Inflammatory macrophage (primary cell): ENCODE measurements at places on chromosomes 1 and 21.

DNA sequence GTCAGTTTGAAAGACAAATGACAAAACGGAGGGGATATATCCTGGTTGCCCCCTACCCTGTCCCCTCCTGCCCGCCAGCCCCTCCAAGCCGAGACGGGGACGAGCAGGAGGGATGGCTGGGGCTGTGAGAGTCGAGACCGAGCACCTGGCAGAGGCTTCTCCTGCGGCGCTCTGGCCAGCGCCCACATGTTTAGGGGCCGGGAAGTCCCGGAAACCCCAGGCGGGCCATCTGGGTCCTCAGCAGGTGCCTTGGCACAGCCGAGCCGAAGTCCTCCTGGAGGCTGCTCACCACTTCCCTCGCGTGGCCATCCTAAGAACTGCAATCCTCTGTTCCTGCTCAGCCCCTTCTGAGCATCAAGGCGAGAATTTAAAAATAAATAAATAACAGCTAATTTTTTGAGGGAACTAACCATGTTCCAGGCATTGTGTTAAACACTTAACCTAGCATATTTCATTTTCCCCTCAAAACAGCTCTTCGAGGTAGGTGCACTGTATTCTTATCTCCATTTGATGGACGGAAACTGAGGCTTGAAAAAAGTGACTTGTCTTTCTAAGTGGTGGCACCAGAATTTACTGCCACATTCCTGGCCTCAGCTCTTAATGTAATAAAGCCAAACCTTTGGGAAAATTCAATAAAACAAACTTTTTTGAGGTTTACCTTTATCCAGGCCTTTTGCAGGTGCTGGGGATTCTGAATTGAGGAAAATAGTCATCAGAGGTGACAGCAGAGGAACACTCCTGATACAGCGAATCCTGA is 3.5 kb upstream of the RIMS3 start:
- DNase-seq, result peak; percentile 86

DNA sequence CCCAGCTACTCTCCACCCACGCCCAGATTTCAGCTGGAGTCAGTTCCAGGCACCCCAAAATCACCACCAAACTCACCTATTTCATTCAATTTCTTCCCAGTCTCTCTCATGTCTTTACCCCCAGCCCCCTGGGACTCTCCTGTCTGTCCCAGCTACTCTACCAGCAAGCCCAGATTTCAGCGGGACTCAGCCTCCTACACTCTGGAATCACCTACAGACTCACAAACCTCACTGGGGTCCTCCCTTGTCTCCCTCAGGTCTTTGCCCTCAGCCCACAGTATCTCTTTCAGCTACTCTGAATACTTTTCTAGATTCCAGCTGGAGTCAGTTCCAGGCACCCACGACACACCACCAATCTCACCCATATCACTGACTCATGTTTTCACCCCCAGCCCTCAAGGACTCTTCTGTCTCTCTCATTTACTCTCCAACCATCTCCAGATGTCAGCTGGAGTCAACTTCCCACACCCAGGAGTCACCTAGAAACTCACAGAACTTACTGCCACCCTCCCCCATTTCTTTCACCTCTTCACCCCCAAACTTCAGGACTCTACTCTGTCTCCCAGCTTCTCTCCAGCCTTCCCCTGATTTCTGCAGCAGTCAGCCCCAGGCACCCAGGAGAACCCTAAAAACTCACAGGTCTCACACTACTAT is 1529.3 kb upstream of the TPTE start:
- DNase-seq, result no peak

DNA sequence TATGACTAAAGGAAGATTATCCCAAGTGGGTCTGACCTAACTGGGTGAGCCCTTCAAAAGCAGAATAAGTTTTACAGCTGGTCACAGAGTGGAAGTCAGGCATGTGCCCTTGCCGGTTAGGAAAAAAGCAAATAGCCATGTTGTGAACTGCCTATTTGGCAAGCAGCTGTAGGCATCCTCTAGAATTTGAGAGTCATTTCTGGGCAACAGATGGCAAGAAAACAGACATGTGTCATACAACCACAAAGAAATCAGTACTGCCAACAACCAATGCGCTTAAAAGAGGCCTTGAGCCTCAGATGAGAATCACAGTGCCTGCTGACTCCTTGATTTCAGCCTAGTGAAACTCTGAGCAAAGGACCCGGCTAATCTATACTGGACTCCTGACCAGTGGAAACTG is 26.8 kb downstream of the LRRC53 start:
- no peak for DNase-seq

- no peak for DNase-seq
Measured at GRCh38 chr1:107659961-107660360, 305.0 kb downstream of the VAV3 start.

- no peak for DNase-seq
Measured at GRCh38 chr1:218164111-218164929, 120.8 kb upstream of the RRP15 start.

DNA sequence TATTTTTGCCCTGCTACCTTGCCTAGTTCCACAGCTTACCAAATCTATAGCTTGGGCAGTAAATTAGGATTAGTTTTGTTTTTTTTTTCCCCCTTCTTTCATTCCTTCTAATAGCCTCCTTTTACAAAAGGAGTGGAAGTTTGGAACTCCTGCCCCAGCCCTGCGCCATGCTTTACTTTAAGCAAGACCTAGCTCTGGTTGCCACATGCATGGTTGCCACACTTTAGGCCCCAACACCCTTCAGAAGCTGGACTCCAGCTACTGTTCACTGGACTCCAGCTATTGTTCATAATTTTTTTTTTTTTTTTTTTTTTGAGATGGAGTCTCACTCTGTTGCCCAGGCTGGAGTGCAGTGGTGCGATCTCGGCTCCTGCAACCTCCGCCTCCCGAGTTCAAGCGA is 115.8 kb downstream of the NR5A2 start:
- DNase-seq, result peak; percentile 38

- no peak for DNase-seq
Measured at GRCh38 chr1:234971586-234972297, 156.9 kb downstream of the TOMM20 start.

GRCh38 chr1:219568733-219569132 is 44.2 kb downstream of the ZC3H11B start:
- peak; percentile 53 for DNase-seq

- no peak for DNase-seq
Measured at GRCh38 chr1:95553595-95553994, 319.6 kb downstream of the RWDD3 start.

DNA sequence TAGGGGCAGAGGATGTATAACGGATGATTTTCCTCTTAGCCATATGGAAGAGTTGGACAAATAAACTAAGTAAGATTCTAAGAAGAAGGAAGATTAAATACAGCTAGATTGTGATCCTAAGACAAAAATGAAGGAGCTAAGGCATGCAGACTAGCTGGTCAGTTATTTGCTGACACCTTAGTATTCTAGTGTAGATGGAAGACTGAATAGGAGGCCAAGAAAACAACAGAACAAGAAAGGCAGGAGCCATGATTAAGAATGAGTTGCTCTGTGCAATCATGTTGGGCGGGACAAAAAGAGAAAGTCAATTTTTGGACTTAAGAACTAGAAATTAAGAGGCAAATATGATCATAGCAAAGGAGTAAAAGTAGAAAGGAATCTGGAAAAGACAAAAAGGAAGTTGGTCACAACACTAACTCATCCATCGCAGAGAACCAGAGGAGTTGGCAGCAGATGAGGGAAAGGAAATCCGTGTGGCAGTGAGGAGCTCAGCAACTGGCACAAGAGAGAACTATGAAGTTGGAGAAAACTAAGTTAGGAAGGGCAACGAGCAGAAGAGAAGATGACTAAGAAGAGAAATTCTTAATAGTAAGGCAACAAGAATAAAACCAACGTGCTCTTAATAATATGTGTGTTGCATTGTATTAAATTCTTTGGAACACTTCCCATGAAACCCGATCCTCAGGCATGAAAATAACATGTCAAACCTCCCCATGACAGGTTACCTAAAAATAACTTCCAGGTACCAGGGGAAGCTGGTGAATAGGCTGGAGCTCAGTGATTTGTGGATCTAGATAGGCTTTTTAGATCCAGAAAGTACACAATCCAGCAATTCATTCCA is 234.4 kb downstream of the LTN1 start:
- DNase-seq, result no peak

GRCh38 chr1:70760154-70760553 is 287.5 kb downstream of the PTGER3 start:
- no peak for DNase-seq

GRCh38 chr1:222772996-222773379 is 36.0 kb downstream of the FAM177B start:
- no peak for DNase-seq

- no peak for DNase-seq
Measured at GRCh38 chr1:116586741-116587143, 15.9 kb upstream of the CD58 start.

DNA sequence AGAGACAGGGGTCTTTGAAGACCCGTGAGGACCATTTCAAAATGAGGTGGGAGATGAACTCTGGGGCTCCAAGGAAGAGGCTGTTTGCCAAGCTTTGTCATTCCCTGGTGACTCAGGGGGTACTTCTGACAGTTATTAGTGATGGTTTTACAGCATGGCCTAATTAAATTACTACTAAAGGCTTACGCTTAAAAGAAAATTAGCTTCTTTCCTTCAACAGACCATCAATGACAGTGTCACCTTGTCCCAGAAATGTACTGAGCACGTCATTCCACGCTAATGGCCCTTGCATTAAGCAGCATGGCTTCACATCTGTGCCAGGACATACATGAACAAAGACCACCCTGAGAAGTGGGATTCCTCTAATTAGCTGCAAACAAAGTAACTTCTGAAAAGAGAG is 5.1 kb upstream of the UTS2 start:
- no peak for DNase-seq

- DNase-seq, result no peak
Measured at GRCh38 chr1:160494620-160495019, 28.4 kb downstream of the SLAMF6 start.

DNA sequence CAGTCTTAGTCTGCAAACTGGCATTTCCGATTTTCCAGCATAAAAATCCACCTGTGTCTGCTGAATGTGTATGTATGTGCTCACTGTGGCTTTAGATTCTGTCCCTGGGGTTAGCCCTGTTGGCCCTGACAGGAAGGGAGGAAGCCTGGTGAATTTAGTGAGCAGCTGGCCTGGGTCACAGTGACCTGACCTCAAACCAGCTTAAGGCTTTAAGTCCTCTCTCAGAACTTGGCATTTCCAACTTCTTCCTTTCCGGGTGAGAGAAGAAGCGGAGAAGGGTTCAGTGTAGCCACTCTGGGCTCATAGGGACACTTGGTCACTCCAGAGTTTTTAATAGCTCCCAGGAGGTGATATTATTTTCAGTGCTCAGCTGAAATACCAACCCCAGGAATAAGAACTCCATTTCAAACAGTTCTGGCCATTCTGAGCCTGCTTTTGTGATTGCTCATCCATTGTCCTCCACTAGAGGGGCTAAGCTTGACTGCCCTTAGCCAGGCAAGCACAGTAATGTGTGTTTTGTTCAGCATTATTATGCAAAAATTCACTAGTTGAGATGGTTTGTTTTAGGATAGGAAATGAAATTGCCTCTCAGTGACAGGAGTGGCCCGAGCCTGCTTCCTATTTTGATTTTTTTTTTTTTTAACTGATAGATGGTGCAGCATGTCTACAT is 2.5 kb upstream of the OLFML3 start:
- DNase-seq, result peak; percentile 33

GRCh38 chr1:17419626-17420328 is 19.7 kb downstream of the RCC2 start:
- peak; percentile 52 for DNase-seq

DNA sequence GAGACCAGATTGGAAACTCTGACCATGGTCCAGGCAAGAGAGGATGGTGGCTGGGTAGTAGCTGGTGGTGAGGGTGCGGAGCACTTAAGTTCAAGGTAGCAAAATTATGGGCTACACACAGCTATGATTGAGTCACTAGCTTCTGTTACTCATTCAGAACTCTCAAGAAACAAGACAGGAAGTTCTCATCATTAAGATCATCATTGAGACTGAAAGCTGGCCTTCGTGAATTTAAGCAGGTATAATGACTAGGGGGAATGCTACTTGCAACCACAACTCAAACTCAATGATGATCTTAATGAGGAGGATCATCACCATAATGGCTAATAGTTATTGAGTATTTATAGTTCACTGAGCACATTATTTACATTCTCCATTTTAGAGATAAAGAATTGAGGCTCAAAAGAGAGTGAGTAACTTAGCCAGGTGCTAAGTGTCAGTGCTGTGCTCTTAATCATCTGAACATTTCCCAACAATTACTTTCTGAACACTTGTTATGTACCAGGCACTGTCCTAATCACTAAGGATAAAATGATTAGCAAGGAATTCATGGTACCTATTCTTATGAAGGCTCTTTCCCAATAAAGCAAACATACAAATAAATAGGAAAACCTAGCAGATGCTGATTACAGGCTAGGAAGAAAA is 286.3 kb upstream of the C1orf105 start:
- no peak for DNase-seq

DNA sequence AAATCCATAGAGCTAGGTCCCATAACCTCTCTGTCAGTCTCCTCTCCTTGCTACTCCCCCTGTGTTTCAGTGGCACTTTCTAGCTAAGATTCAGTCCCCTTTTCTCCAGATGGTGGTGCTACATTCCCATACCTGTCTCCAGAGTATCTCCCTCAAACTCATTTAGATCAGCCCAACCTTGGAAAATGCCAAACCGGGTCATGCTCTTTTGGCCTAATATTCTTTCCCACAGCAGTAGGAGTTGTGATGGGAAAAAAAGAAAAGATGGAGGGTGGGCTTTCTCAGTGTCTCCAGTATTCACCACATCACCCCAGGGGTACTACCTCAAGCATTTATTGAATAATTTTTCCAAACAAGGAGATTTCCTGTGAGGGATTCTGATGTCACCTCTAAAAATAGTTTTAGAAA is 3.2 kb upstream of the RXFP4 start:
- peak; percentile 58 for DNase-seq

- no peak for DNase-seq
Measured at GRCh38 chr21:39430954-39431353, 14.6 kb downstream of the LCA5L start.

DNA sequence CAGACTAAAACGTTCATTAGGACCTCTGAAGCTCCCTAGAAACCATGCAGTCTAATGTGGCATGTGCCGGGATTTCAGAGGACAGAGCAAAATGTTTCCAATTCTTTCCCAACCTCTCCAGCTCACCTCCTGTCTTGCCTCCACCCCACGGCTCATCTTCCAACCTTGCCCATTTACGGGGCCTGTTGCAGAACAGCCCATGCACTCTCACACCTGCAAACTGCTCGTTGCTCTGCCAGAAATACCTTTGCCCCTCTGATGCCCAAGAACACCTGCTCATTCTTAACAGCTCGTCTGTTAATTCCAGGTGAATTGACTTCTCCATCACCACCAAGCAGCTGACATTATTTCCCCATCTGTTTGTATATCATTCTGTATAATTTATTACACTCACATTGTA is 53.9 kb upstream of the LBR start:
- no peak for DNase-seq

- DNase-seq, result no peak
Measured at GRCh38 chr1:232473324-232473723, 156.6 kb downstream of the SIPA1L2 start.
